ENCODE measurements at places on chromosomes 6 and 20.

- DNase-seq = no peak
These were observed 35.4 kb downstream of the TMX4 start for GRCh38 chr20:7984192-7984591.

GRCh38 chr6:140462453-140463311, 1088.2 kb upstream of the CITED2 start:
- DNase-seq = no peak

DNA sequence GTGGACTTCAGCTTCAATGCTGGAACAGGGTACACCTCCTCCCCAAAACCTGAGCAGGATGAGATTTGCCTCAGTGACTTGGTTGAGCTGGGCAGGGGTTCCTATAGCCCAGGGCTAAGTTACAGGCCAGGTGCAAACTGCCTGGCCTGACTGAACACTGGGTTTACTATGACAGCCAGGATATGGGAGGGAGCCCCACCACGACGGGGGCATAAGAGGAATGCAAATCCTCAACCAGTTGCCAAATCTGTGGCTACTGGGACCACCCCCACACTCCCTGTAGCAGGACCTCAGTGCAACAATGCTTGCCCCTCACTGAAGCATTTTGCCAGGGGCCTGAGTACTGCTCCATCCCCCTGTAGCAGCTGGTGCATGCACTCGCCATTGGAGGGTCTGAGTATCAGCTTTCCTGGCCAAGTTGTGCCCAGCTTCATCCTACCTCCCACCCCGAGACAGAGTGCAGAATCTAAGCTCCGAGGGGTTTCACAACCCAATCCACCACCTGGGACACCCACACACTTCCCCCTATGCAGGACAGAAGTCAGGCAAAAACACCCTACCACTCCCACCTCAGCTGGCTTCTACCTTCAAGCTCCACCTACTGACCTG, 27.6 kb downstream of the TREML4 start:
- DNase-seq = no peak

DNA sequence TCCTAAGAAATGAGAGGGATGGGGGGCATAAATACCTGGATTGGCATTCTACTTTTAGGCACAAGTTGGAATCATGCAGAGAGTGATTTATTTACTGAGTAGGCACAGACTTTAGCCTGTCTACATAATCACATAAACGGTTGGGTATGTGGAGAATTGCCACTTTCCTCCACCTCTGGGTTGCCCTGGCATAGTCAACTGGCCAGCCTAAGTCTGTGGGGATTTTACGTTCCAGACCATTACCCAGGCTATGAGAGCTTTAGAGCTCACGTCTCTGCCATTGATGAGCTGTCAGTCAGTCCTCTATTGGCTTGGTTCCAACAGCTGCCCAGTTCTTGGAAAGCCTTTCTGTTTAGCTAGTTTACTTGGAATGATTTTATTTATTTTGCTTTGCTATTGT, 5.0 kb upstream of the BHLHE23 start:
- DNase-seq = no peak

- no peak for DNase-seq
These were observed 25.8 kb upstream of the ARMC2 start for GRCh38 chr6:108822401-108822800.

DNA sequence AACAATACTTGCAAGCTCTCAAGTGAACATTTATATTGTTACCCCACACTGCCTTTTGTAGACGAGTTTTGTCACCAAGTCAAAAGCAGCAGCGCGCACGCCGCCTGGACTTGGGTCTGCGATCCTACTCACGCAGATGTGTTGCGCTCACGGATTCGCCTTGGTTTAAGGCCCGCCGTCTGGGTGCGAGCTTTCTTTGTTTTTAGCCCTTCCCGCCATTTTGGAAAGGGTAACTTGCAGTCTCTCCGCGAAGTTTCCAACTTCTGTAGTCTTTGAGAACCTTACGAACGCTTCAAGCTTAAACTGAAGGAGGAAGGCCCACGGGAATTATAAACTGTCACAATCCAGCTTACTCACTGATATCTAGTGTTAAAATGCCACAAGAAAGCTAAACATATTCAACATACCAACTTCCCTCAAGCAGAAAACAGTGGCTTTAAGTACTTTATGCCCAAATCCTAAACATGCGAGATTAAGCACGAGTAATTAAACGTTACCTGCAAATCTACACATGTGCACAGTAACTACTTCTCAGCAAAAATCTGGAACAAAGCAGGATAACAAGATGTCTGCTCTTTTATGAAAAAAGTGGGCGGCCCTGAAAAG, 80.4 kb upstream of the BTN3A2 start:
- peak; percentile 37 for DNase-seq

Measured in stimulated activated CD4-positive, alpha-beta T cell treated with anti-CD3 and anti-CD28 coated beads, Interleukin-15, amount 100 ng/mL, for 1 hour (primary cell).